ENCODE measurements at places on chromosomes 12 and 14.

DNA sequence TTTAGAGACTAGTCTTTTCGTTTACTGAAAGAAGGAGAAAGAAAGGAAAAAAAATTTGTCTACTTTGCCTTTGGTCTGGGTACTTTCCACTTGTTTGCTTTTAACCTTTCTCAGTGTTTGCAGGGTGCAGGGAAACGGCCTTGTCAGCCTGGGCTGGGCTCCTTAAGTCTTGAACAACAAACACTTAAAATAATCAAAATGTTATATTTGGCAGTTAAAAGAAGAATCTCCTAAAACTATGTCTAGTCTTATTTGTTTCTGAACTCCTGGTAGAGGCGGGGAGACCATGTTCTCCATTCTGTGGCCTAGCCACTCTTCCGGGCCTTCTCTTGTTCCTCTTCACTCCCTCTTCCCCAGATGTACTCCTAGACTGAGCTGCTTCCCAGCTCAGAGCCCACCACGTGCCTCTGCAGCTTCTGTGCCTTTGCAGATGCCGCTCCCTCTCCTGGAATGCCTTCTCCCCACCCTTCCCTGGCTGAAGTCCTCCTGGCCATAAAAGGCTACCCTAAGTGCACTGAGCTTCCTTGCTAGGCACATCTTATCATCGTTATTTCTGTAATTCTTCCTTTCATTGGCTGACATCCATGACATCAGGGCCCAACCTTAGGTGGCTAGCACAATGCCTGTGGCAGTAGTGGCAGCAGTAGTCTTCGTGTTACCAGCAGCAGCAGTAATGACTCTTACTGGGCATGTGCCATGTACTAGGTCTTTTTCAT is 432.9 kb downstream of the ZFP36L1 start:
- peak; percentile 59 for DNase-seq

GRCh38 chr14:71563492-71564153 is 368.6 kb upstream of the RGS6 start:
- DNase-seq: no peak

GRCh38 chr12:131028587-131029338 is 75.1 kb downstream of the ADGRD1 start:
- DNase-seq: no peak

DNA sequence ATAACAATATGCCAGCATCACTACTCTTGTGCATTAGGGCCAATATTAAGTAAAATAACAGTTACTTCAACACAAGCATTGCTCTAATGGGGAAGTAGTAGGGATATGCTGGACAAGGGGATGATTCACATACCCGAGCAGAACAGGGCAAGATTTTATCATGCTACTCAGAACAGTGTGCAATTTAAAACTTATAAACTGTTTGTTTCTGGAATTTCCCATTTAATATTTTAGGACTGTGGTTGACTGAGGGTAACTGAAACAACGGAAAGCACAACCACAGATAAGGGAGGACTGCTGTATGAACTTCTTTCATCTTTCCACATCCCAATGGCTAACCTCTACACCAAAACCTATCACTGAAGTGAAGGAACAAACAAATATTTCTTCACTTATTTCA is 36.8 kb downstream of the SARNP start:
- DNase-seq: no peak

- DNase-seq: no peak
Measured at GRCh38 chr12:117284140-117284539, 77.3 kb downstream of the NOS1 start.

All from globus pallidus (tissue), 1 donor.